ENCODE measurements at places on chromosomes 7 and 10. TPM values are rescaled to one million over a fixed set of nuclear protein-coding genes. Genes with fewer than 3 reads are reported as not detected.

Gene LRRD1
- total RNA-seq = not detected

Gene TAS2R16
- not detected for total RNA-seq

Gene EVX1
- total RNA-seq = 0.25 TPM

- H3K36me3 ChIP-seq = no peaks in the 10 kb centered on the region
- H3K4me1 ChIP-seq = no peaks in the 10 kb centered on the region
- H3K4me3 ChIP-seq = no peak overlapping the region
- no peak overlapping the region for H3K27ac ChIP-seq
- H3K27me3 ChIP-seq = no peaks in the 10 kb centered on the region
Observed at GRCh38 chr10:132644527-132645246, 107.1 kb downstream of the INPP5A start.

DNA sequence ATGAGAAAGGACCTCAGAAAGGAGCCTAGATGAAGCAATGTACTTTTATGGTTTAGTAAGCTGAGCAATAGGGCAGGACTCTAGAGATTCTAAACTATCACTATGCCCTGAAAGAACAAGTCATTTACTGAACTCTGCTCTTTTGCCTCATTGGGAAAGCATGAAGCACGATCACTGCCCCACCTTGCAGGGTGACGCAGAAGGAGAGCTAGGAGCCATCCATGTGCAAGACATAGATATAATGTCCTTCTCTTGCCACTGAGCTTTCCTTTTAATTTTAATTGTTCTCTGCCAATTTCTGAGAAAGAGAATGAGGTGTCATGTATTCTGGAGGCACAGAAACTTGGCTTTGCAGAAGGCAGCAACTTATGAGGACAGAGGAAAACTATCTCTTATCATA, 108.3 kb downstream of the SORCS1 start:
- H3K27ac ChIP-seq = no peak overlapping the region
- H3K27me3 ChIP-seq = no peaks in the 10 kb centered on the region
- H3K4me1 ChIP-seq = no peaks in the 10 kb centered on the region
- no peak for DNase-seq
- H3K36me3 ChIP-seq = no peaks in the 10 kb centered on the region

- no peaks in the 10 kb centered on the region for H3K27me3 ChIP-seq
- H3K36me3 ChIP-seq = no peaks in the 10 kb centered on the region
- H3K4me1 ChIP-seq = no peaks in the 10 kb centered on the region
- no peak for DNase-seq
- H3K27ac ChIP-seq = no peak overlapping the region
Observed at GRCh38 chr7:117610396-117610795, 130.6 kb downstream of the CFTR start.

- no peak overlapping the region for H3K27ac ChIP-seq
- H3K27me3 ChIP-seq = peaks cover 5% of the 10 kb centered on the region
- peaks cover 9% of the 10 kb centered on the region for H3K4me1 ChIP-seq
- no peak for DNase-seq
- no peak overlapping the region for H3K4me3 ChIP-seq
- no peaks in the 10 kb centered on the region for H3K36me3 ChIP-seq
Observed at GRCh38 chr10:2990764-2991163, 76.6 kb upstream of the PFKP start.
